ENCODE measurements at places on chromosomes 5 and 9.
A peak's percentile ranks its signal among the peaks of the same experiment; 100 is the strongest.

DNA sequence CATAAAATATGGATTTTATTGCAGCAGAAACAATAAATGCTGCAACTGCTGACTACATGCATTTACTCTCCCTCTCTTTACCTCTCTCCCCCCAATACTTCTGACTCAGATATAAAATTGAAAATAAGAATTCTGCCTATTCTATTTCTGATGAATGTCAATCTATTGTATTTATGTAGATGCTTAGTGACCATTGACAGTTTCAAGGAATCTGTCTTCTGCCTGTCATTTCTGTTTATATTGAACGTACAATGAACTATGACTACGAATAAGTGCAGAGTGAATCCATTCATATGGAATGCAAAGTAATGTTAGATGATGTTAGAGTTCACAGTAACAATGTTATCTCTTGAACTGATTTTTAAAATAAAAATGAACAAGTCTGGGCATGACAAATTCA lies 898 bp downstream of the CDH10 start:
- no peak for DNase-seq

DNA sequence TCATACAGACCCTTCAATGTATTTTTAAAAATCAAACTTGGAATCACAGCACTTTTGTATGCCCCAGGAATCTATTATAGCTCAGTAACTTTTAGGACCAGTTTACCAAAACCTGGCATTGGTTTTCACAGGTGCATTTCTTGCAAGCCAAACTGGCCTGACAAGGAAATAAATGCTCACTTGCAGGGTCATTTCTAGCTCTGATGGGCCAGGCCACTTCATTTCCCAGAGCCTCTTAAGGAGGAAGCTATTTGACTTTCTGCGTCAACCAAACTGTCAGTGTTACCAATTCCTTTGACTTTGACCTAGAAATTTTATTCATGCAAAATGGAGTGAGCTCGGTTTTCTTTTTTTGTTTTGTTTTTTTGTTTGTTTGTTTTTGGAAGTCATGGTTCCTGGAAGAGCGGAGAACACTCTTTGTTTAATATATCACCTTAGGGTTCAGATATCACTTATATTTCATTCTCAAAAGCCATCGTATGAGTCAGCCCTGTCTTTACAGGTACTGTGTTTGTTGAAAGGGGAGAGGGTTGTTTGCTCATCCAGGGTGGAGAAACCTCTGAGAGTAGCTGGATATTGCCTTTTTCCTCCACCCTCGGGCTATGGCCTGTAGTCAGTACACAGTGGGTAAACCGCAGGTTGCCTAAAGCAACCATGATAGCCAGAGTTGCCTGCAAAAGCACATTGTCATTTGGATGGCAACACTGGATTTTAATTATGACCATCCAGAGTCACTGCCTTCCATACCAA lies 58.9 kb downstream of the GNA14 start:
- DNase-seq: no peak

DNA sequence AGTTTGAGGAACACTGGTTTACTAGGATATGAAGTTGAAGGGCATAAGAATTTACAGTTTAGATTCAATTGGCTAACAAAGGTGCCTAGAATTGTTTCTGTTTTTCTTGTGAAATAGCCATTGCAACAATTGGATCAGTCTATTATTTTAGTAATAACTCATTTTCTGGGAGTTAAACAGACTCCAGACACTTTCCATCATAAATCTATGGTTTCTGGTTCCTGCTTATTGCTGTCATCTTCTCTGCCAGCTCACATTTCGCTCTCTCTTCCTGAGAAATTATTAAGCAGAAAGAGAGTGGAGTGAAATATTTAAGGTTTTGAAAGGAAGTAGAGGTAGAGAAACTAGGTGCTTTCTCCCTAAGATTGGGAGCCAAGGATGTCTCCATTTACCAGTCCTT lies 165.1 kb upstream of the PRR16 start:
- DNase-seq: peak; percentile 41

DNA sequence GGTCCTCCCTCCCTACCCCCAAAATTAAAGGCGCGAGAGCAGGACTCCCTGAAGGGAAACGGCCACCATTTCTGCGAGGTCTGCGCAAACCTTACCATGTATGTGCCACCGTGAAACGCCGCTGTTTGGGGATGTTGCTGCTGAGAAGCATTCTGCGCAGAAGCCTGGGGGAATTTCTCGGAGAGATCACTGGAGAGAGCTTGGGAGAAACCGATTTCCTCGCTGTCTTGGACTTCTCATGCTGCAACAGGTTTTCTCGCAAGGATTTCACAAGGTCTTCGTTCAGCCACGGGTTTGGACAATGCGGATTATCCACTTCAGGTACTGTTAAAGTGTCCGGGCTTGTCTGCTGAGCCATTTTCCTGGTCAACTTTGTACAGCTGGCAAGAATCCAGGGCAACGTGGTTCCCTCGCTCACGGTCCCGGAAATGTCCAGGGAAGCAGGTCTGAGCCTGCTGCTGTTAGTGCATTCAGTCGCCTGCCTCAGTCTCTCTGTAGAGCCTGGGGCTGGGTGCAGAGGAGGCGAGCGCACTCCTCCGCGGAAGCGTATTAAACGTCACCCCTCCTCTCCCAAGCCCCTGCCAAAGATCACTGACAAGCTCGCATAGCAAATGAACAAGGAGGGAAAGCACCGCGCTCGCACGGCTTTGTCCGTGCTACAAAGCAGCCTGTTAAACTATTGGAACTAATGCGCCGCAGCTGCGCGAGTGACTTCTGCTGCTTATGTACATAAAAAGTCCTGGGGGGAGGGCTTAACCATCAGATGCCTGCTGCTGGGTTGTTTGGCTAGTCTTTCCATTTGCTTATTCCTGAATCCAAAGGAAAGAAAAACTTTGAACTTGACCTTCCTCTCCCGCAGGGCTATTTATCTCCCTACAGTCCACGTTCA lies 125.1 kb downstream of the PDE4D start:
- peak; percentile 63 for DNase-seq

DNA sequence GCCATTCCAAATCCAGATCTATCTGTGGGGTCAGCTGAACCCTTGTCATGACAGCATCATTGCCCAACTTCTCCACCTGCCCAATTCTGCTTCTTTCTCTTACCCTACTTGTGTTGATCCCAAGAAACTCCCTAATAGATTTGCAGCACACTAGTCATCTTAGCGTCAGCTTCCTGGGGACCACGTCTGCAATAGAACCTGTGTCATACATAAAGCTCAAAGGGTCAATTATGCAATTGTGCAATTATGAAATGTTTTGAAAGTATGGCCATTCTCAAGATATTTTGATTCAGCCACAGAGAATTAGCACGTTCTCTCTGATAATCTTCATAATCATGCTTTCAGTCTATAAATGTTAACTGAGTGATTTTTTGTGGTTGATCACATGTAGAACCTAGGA lies 87.4 kb upstream of the PAPPA start:
- DNase-seq: no peak

DNA sequence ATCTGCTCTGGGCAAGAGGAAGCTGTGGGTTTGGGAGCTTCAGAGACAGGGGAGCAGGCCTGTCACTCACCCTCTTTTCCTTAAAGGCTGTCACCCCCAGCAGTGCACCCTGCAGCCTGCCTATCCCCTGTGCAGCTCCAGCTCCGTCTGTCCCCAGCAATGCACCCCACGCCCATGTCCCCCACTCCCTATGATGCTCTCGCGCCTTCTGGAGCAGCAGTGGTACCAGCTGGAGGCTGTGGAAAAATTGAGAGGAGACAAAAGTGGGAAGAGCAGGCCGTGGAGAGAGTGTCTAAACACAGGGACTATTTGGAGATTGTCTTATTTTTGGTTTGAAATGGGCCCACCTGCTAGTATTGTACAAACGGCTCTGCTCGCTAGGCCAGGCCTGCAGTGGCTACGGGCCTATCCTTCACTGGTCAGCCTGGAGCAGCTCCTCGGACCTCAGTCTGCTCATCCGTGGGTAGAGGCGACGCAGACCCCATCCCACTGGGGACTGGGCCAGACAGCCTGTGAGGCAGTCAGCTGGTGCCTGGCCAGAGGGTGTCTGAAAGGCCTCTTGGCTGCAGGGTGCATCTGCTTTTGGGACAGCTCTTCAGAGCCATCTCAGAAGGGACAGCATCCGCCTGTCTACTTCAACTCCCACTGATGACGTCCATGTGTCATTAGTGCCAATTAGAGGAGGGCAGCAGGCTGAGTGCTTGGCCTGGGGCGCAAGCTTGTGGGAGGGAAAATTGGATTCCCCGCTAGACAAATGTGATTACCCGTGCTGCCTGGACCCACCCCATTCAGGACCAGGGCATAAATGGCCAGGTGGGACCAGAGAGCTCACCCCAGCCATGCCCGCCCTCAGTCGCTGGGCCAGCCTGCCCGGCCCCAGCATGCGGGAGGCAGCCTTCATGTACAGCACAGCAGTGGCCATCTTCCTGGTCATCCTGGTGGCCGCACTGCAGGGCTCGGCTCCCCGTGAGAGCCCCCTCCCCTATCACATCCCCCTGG lies at the start of gene DBH:
TSS of gene DBH (plus strand) at position 831 of the 999 bp plus-strand sequence. CDS start at position 840, 9 bp downstream.
- no peak for DNase-seq

GRCh38 chr5:75671506-75671905 lies 45.7 kb downstream of the POC5 start:
- DNase-seq: no peak

DNA sequence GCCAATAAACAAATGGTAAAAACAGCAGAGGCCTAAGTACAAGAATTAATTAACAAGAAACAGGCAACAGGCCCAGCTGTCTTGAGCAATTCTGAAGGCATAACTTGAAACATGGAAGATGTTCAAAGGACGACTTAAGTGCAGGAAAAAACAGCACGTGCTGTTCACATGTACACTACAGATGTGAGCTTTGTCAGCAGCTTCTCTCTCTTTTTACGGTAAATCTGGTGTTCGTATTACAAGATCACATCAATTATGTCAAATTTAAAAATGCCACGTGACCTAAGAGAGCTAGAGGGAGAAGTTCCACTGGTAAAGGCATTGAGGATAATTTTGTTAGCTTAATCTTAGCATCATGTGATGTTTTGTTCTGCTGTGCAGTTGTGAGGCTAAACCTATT lies 281.1 kb downstream of the PSAT1 start:
- DNase-seq: no peak

DNA sequence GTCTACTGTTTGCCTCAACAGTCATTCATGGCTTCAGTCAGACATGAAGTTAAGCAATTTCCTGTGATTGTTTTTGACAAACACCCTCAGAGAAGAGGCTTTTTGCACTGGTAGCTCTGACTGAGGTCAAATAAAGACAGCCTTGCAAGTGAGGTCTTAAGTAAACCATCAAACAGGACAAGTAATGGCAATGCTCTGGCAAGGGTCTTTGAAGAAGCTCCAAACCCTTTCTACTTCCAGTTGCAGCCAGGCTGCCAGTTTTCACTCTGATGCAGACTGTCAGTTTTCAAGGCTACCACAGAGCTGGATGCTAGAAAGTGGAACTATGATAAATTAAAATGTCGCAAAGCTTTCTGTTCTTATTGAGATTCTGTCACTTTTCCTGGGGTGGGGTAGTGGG lies 421.5 kb upstream of the PTGER4 start:
- no peak for DNase-seq

GRCh38 chr9:109229682-109230081 lies 62.6 kb upstream of the FRRS1L start:
- DNase-seq: no peak

DNA sequence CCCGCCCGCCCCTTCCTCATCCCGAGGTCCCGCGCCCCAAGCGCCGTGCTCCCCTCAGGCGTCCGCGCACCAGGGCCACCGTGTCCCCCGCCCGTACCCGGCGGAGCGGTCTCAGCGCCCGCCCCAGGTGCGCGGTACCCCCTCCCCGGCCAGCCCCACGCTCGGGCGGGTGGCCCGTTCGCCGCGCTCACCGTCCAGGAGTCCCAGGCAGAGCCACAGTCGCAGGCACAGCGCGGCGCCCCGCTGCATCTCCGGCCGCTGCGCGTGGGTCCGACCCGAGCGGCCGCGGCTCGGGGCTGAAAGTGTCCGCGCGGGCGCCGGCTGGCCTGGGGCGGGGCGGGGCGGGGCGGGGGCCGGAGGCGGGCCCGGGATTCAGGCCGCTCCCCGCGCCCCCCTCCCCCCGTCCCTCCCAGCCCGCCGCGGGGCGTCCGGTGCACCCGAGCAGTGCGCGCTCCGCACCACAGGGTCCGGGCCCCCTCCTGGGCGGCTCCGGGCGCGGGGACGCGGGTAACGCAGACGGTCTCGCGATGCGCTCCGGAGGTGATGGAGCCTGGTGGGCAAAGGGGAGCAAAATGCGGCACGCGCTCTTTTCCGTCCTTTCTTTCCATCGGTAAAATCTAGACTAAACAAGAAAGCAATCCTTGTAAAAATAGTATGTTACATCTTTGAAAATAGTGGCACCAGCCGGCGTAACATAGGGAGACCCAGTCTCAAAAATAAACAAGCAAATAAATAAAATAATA lies at the start of gene FLT4:
TSS of gene FLT4 (minus strand) at position 304 of the 743 bp plus-strand sequence. CDS start at position 249, 55 bp downstream.
- no peak for DNase-seq

DNA sequence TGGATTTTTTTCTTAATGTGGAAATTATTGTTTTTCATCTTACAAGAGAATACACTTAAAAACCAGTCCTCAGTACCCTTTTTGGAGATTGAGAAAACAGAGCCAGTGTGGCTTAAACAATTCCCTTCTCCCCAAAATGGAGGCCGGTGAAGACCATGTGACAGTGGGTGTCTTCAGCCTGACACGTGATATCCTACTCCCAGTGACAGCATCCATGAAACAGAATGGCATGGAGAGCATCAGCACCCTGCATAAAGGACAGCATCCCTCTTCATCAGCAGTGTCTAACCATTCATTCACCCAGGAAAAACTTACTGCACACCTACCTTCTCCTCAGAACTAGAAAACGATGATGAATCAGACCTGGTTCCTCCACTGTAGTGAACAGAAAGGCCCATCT lies 103.4 kb upstream of the RAI14 start:
- no peak for DNase-seq

DNA sequence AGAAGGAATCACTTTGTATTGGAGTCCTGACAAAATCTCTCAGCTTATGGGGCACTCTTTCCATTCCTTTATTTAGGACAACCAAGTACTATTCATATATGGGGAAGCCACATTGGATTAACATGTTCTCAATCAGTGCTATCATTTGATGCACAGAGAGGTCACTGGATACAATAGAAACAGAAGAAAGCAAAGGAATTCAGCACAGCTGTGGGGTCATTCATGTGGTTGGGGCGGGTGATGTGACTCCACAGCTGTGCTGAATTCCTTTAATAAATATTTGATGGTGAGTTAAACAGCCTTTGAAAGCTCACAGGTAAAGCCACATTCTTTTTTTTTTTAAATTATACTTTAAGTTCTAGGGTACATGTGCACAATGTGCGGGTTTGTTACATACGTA lies 854 bp upstream of the TEX48 start:
- DNase-seq: no peak

DNA sequence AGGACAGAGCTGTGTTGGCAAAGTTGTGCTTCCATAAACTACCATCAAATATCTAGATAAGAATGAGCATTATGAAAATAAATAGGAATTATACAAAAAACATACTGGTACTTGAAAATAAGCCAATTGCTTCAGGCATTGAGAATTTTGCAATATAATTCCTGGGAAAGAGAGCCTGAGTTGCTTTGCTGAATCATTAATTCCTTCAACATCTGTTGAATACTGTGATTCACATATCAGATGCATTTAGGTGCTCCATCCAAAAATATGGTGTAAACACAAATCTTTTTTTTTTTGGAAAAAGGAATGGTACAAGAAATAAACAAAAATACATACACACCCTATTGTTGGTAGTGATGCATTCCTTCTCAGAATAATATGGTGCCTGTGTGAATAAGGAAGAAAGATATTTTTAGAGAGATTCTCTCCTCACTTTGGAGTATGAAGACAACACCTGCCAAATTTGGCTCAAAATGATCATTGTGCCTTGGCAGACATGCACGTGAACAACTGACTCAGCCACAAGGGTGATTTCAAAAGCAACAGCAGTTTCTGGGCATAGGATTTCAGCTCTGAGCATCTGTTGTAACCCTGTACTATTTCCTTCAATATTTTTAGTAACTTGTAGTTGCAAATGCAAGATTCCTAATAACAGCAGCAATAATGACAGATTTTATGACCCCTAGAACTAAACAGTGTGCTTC lies 96.7 kb downstream of the CAVIN4 start:
- DNase-seq: no peak

Measured in fibroblast of skin of right biceps (primary cell).